ENCODE measurements at places on chromosomes 12 and 14.
A peak's percentile ranks its signal among the peaks of the same experiment; 100 is the strongest.

GRCh38 chr12:123840765-123841425, 78.8 kb downstream of the DNAH10 start:
- no peak for DNase-seq

DNA sequence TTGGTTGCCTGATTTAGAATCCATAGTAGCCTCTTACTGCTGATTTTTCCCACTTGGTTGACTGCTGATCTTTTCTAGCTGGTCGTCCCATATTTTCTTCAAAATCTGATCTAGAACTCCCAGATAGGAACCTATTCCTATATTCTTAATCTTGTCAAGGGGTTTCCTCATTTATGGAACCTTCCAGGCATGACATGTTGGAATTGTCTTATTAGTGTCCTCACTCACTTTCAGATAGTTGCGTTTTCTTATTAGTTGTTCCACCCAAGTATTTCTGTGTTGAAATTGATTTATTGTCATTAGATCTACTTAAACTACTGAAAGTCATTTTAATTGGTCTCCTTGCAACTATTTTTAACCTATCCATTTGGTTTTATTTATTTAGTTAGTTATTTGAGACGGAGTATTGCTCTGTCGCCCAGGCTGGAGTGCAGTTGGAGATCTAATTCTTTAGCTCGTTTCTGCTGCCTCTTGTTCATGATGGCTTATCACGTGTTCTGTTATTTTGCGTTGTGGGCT, 25.0 kb downstream of the KTN1 start:
- no peak for DNase-seq

DNA sequence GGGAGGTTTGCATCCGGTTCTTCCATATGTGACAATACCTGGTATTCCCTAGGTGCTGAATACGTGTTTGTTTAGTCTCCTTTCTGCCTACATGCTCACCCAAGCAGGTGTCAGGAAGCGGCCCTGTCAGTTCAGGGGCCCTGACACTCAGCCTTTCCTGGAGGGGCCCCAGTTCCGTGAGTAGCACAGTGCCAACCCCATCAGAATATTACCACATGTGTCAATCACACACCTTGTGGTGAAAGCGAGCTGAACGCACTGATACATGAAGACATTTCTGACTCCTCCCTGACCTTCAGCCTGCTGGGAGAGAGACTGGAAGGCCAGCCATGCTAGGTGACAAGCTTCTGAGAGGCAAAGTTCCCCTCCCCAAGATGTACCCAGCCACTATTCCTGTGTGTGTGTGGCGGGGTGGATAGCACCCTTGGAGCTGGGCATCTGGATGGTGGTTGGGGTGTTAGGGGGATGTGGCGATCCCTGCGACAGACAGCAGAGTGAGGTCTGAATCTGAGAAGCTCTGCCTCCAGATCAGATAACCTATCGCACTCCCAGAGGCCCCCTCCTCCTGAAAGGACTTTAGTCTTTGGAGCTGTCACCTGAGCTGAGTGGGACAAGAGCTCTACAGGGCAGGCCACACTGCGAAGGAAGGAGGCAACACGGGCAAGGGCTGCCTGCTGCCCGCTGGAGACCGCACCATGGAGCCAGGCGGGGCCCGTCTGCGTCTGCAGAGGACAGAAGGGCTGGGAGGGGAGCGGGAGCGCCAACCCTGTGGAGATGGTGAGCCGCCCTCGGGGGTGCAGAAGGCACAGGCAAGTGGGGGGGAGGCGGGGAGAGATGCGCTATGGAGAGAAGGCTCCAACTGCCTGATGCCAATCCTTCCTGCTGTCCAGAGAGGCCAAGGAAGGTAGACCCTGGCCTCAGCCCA, at the start of gene SOAT2:
Gene SOAT2 (plus strand): TSS at position 604 of the 925 bp plus-strand sequence. CDS start 92 bp downstream, at position 696.
- DNase-seq = peak; percentile 15

- no peak for DNase-seq
Observed at GRCh38 chr12:116434155-116435011, 124.8 kb upstream of the MAP1LC3B2 start.

GRCh38 chr12:97716356-97716755, 253.8 kb downstream of the RMST start:
- DNase-seq = no peak

- DNase-seq = no peak
Observed at GRCh38 chr12:52244615-52244994, 11.6 kb downstream of the KRT7 start.

- DNase-seq = no peak
Observed at GRCh38 chr12:82242729-82243128, 115.5 kb downstream of the CCDC59 start.

GRCh38 chr12:116244001-116244400, 33.5 kb downstream of the MED13L start:
- DNase-seq = no peak

DNA sequence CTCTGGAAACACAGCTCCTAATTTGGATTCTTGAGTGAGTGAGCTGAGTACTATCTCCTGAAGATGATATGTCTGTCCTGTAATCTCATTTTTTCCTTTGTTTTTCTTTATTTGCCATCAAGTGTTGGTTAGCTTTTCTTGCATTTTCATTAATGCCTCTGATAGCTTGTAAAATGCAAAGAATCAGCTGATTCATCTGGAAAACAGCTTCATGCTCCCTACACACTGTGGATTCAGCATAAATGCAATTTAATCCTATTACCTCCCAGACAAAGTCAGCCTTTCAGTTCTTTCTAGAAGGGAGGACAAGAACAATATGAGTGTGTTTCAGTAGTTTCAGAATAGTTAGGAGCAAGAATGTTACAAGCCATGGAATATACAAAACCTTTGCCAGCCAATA, 79.4 kb downstream of the DACT1 start:
- no peak for DNase-seq

GRCh38 chr14:62436261-62436660, 609.0 kb downstream of the KCNH5 start:
- no peak for DNase-seq

DNA sequence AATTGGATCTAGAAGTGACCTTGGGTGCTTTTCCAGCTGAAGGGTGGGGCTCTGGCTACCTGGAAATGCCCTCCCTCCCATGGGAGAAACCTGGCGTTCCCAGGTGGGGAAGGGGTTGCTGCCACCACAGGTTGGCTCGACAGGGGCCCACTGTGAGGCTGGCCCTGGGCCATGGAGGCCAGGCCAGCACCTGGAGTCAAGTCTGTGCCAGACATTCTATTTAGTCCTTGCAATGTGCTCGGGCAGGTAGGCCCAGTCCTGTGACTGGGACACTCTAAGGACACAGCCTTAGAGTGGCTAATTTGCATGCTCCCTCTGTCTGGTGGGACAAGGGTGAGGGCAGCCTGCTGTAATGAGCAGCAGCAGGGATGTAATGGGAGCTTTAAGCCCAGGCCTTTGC, 11.9 kb downstream of the VRTN start:
- DNase-seq = no peak

DNA sequence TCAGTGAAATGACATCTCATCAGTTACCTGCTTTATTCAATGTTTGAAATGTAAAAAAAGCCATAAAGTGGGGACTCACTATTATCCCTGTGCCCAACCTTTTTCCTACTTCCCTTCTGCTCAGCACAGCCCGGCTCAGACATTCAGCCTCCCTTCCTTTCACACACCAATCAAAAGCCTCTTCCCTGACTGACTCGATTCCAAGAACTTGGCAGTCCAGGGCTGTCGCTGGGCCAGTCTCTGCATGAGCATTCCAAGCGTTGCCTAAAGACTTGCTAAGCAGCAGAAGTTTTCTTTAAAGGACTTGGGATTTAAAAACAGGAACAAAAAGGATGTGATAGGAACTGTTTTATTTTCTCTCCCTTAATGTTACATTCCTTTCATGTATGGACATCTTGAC, 22.7 kb downstream of the ITPR2 start:
- no peak for DNase-seq

GRCh38 chr12:107681836-107682820, 3.5 kb upstream of the PWP1 start:
- no peak for DNase-seq

GRCh38 chr12:120610560-120610959, 29.4 kb upstream of the POP5 start:
- no peak for DNase-seq

DNA sequence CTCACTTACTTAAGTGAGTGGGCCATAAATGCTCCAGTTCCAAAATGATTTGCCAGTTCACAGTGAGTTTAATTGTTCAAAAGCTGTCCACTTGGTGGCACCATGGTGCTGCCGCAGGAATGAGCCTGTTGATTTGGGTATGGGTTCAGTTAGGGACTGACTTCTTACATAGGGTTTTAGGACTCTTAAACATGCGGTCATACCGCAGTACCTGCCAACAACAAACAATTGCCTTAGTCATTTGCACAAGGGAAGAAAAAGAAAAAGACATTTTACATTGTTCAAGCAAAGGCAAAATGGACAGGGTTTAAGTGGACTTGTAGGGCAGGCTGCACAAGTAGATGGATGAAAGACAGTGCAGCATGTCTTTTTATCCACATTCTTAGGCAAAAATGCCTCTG, 80.0 kb upstream of the DBX2 start:
- no peak for DNase-seq

DNA sequence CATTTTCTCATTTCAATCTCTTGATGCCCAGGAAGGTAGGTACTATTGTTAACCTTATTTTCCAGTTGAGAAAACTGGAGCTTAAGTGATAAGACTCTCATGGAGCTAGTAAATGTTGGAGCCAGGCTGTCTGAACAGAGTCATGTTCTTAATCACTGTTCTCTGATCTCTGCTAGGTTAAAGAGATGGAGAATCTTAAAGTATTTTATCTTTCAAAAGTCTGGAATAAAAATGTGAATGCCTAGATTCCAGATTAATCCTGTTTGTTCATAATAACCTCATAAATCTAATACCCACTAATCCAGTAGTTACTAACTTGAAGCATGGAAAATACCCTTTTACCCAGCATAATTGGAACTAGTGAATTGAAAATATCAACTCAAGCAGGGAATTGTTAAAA, 341.0 kb upstream of the RGS6 start:
- no peak for DNase-seq

- DNase-seq = no peak
Observed at GRCh38 chr12:6233121-6233971, 33.1 kb downstream of the CD9 start.

DNA sequence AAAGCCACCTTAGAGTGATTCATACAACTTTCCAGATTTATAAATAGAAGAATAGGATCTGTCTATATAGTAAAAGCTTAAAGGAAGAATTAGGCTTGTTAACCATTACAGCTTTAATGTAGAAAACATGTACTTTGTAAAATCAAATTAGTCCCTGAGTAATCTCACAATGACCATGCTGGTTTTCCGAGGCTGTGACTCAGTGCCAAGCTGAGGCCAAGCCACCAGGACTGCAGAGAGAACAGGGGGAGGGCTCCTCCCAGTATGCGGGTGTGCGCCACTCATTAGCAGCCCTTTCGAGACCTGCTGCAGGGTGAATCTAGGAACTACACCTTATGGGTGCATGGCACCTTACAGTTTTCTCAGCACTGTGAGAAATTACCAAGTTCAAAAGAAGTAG, 167.0 kb downstream of the EFCAB11 start:
- DNase-seq = no peak

GRCh38 chr14:89626233-89626806, 209.3 kb upstream of the FOXN3 start:
- DNase-seq = no peak

DNA sequence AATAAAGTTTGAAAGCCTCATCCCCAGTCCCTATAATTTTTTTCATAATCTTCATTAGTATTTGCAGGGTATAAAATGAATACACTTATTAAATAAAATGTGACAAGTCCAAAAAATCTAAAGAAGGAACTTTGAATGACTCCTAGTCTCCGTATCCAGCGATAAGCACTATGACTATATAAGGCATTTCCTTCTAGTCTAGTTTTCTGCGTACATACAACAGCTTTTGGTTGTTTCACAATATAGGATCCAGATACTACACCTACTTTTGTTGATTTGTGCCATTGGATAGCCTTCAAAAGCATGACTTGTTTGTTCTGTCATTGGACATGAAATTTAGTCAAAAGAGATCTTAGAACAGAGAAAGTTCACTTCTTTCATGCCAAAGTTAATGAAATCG, 133.3 kb upstream of the PWP1 start:
- DNase-seq = no peak

DNA sequence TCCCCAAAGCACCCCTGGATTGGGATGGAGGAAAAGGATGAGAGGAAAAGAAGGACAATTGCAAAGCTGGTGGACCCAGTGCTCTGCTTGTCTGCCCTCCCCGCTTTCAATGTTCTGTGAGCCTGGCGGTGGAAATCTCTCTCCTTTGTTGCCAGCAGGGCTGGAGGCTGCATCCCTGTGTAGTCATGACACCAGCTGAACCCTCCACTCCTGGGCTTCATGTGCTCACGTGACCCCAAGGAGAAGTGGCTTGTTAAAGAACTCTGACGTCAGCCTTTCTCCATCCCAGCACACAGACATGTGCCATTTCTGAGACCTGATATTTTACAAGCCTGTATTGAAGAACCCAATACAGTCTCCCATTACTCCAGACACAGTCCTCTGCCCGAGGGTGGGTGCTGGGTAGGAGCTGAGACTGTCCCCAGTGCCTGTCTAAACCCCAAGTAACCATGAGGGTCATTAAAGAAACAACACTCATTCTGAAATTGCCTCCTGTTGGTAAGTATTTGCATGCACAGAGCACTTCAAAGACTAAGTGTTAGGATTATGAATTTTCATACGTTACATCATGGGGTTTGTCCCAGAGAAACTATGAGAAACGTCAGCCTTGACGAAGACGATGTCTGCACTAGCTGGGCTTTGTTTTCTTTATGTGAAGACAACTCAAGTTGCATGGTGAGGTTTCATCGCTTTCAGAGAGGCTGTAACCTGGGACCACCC, 21.7 kb downstream of the GALNT16 start:
- no peak for DNase-seq

- DNase-seq = no peak
Observed at GRCh38 chr12:67590149-67590790, 58.3 kb upstream of the DYRK2 start.

- DNase-seq = no peak
Observed at GRCh38 chr14:105890474-105891220, 364.3 kb downstream of the TMEM121 start.

GRCh38 chr12:112176321-112177010, 51.1 kb downstream of the TRAFD1 start:
- no peak for DNase-seq

DNA sequence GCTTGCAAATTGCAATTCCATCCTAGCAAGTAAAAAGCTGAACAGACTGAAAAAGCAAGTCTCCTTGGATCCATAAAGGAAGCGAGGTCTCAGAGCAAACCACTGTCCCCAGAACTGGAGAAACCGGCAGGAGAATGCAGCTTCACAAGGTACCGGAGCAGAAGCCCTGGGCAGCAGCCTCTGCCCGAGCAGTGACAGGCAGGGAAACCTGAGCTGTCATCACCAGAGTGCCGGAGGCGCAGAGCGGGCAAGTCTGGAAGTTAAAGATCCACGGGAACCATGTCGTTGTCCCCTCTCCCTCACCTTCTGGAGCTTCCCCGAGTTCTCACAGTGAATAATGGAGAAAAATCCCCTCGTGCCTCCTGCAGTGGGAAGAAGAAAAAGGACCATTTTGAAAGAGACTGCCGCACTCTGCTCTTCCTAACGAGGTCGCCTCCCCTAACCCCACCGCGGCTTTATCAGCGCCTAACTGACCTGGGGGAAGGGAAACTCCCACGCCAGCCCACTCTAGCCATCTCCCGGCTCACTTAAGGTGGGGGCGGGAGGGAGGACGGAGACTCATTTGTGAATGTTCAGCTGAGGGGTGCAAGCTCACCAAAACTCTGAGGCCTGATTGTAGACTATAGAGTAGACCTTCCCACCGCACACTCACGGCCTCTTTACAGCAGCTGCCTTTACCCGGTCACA, 27.8 kb downstream of the FBXL14 start:
- no peak for DNase-seq

All from D721Med (cell line).